ENCODE measurements at places on chromosomes 3 and 15.

DNA sequence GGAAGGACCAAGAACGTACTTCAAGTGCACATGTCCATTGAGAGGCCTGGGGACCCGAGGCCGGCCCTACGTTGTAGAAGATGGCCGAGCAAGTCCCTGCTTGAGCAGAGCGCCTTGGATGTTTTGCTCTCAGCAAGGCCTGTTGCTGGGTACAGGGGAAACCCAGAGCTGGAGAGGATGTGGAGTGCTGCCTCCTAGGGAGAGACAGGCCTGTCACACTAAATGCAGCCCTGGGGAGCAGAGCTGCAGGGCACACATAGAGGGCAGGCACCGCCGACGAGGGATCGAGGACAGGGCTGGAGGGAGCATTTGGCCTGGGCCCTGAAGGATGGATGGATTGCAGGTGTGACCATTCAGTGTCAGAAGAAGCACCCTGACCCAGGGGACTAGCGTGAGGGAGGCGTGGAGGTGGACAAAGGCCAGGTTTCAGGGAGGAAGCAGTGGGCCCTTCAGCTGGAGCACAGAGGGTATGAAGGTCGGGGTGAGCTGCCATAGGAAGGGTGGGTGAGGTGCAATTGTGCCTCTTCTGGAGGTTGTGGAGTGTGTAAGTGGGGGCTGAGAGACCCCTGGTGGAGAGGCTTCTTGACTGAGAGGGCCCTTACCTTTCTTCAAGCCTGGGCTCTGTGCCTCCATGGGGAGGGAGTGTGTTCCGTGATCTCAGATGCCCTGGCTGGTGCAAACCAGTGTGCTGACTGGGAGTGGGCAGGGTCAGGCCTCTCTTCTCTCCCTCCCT, 142.4 kb downstream of the CHDH start:
- no peak for DNase-seq

DNA sequence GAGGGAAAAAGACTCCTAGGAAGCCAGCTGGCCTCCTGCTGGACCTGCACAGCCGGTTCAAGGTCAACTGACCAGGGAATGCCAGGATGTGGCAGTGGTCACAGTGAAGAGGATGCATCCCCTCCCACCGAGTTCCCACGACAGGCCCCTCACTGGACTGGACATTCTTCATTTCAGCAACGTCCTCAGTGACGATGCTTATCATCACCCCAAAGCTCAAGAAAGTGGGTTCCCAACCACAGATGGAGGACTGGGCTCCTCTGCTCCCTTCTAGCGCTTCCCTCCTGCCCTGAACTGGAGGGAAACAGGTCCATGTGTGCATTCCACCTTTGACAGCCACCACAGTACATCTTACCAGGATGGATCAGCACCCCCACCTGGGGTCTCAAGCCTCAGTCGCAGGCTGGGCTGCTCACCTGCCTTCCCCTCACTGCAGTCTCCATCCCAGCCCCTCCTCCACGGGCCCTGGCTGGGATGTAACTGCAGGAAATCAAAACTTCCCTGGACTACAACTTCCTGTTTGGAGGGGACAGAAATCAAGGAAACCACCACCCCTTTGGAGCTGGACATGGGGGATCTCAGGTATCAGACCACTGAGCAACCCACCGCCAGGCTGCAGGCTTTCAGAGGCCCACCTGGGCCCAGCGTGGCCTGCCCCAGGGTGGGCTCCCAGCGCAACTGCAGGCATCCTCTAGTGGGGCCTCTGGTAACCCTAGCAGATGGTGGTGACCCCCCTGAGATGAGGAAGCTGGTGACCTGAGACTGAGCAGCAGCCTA, 7.3 kb downstream of the CALML4 start:
- no peak for DNase-seq

DNA sequence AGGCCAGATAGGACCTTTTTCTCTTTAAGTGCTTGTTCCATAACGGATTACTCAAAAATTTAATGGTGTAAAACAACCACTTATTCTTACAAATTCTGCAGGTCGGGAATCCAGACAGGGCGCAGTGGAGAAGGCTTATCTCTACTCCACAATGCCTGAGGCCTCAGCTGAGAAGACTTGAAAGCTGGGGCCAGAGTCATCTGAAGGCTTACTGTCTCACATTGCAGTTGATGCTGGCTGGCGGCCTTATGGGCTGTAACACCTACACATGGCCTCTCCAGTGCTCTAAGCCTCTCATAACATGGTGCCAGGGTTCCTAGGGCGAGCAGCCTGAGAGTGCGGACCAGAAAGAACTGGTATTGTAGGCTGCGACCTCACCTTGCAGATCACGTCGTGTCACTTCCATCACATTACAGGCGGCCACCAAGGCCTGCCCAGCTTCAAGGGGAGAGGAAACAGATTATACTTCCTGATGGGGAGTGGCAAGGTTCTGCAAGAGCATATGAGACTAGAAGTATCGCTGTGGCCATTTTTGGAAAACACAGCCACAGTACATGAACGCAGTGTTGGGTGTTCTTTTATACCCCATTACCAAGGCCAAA, 32.4 kb downstream of the CMTM7 start:
- DNase-seq: no peak

DNA sequence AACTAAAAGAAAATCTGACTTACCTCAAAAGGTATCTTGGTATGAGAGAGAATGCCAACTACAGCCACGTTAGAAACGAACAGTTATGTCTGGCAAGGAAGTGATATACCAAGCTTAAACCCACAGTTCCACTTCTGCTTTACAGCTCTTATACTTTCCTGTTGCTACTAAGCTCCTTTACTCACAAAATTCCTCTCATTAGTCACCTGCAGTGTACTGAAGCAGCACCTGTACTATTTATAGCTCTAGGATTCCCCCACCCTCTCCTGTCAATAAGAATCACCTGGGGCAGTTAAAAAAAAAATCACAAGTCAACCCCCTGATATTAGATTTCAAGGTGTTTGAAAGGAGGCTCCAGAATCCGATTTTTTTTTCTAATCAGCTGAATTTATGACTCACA, 2.9 kb upstream of the TMEM266 start:
- DNase-seq: no peak

DNA sequence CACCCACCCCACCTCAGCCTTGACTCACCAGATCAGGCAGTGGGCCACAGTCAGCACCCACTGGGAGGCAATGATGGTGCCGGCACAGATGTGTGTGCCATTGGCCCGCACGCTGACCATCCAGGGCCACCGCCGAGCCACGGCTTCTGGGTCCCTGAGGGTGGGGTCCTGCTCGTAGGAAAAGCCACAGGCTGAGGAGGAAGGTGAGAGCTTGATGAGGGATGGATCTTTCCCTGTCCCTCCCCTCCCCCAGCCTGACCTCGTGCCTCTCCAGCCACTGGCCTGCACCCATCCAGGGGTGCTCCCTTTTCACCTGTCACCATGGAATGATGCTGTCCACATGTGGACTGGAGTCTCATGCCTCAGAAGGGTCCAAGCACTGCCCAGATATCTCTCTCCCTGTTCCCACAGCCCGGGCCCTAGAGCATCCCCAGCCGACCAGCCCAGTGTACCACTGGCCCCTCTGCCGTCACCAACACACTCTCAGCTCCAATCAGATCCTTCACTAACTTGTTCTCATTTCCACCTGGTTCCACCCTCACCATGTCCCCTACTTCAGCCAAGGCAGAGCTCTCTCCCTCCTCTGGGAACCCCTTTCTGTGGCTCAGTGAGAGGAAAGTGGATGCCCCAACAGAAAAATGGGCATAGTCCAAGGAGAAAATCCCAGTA, 2.0 kb downstream of the PRSS50 start:
- DNase-seq: no peak

DNA sequence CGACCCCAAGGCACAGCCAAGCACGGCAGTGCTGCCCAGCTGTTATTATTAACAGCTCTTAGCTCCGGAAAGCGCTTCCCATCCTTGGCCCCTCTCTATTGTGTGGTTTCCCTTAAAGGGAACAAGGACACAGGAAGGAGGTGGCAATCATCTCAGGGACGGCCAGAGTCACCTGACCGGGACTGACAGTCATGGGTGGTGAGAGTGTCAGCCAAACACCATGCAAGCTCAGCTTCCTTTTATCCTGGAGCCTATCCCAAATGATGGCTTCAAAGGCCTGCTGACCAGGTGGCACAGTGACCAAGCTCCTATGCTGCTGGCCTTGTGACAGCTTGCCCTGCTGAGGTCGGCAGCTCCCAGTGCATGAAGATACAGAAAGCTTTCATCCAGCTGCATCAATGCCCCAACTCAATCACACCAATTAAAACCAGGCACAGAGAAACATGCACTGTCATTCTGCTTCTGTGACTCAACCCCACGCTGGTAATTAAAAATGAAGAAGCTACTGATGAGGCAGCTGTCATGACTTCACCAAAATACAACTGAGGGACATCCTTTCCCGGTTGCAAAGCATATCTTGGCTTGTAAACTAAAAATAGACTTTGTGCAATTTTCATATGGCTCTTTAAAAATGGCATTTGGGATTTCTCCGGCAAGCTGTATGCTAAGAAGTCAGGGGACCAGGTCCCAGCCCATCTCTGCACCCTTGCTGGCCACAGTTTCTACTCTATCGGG, 34.0 kb downstream of the PCSK6 start:
- no peak for DNase-seq

DNA sequence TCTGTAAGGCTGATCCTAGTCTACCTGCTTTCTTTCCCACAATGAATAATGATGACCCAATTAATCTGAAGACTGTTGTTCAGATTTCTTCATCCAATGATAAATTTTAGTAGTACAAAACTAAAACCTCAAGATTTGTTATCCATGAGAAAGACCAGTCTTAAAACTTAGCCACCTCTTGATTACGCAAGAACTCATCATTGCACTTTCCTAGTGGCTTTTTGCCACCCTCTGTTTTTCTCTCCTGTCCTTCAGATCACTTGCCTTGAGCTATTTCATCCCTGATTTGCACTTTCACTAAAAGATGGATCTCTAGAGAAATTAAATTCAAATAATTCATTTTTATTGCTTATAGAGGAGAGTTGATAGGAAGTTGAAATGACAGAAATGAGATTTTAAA, 142.7 kb upstream of the RBMS3 start:
- DNase-seq: no peak

GRCh38 chr15:85667491-85668424, 127.0 kb downstream of the KLHL25 start:
- no peak for DNase-seq

DNA sequence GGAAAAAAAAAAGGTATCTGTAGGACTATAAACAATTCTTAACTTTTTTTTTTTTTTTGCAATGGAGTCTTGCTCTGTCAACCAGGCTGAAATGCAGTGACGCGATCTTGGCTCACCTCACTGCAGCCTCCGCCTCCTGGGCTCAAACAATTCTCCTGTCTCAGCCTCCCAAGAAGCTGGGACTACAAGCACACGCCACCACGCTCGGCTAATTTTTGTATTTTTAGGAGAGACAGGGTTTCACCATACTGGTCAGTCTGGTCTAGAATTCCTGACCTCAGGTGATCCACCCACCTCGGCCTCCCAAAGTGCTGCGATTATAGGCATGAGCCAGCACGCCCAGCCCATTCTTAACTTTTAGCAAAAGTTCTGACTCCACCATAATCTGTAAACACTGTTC, 50.5 kb downstream of the TRPM7 start:
- DNase-seq: no peak

GRCh38 chr15:61092361-61093157, 136.5 kb downstream of the RORA start:
- DNase-seq: no peak

- no peak for DNase-seq
Observed at GRCh38 chr3:118977118-118977517, 57.5 kb downstream of the IGSF11 start.

DNA sequence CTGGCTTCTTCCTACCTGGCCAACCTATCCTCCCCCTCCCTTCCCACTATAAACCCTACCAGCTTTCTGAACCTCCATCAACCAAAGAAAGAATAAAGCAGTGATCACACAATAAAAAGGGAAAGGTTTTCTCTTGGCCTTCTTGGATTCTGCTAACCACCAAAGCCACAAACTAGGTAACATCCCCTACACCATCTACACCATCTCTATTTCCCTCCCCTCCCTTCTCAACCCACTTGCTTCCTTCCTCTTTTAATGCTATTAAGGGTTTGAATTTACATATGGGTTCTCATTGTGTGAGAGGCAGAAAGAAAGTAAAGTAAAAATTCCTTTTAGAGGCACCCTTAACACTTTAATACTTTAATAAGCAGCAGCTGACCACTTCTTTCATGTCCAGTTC, 25.8 kb upstream of the RSL24D1 start:
- DNase-seq: no peak

GRCh38 chr3:5115506-5116162, 6.5 kb upstream of the ARL8B start:
- DNase-seq: no peak

GRCh38 chr15:63601026-63601703, 4.0 kb downstream of the FBXL22 start:
- DNase-seq: no peak

- DNase-seq: peak; percentile 78
Observed at GRCh38 chr15:90071220-90071807, 31.0 kb downstream of the IDH2 start.

- DNase-seq: no peak
Observed at GRCh38 chr3:77179762-77180161, 139.9 kb downstream of the ROBO2 start.

GRCh38 chr15:95290176-95290974, 1040.1 kb upstream of the NR2F2 start:
- no peak for DNase-seq

- no peak for DNase-seq
Observed at GRCh38 chr15:81195339-81195864, 1.3 kb upstream of the IL16 start.

DNA sequence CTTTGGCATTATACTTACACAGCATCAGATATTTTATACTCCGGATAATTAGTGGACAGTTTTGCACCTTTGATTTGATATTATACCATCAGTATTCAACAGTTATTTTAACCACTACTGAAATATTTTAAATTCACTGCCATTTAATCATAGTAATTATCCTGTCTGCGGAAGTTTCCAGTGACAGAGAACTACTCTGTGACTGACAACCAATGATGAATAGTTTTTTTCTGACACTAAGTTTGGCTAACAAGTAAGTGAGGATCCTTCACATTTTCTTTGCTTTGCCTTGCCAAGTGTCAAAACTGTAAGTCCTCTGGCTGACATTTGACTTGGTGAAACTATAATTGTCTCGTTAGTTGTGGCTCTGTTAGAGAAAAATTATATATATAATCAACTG, 30.5 kb upstream of the GOLGA8B start:
- no peak for DNase-seq

- DNase-seq: no peak
Observed at GRCh38 chr3:113250566-113250965, 39.2 kb downstream of the BOC start.

GRCh38 chr3:124351430-124352148, 359.7 kb upstream of the ROPN1 start:
- DNase-seq: peak; percentile 74

DNA sequence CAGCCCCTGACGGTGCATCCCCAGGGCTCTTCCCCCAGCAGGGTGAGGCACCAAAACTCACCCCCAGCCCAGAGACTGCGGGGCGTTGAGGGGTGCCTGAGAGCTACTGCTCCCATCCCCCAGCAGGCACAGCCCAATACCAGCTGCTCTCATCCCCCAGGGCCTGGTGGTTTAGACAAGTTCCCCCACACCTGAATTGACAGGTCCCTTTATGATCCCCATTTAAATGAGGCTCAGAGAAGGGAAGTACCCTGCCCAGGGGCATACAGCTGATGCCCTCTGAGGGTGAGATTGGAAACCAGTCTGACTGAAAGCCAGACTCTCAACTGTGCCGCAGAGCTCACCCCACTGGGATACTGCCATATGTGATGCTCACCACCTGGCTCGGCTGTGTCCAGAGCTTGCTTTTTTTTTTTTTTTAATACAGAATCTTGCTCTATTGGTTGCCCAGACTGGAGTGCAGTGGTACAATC, 20.1 kb downstream of the DUSP7 start:
- no peak for DNase-seq

Data from HEK293T (cell line).